Fibroblast of skin of left biceps (primary cell): ENCODE measurements at places on chromosomes 11 and 22.

GRCh38 chr11:569158-569885 is 6.9 kb upstream of the PHRF1 start:
- DNase-seq = no peak

- DNase-seq = no peak
Observed at GRCh38 chr11:68142028-68142412, 20.8 kb upstream of the CHKA start.

GRCh38 chr22:20091690-20092476 is 11.8 kb downstream of the DGCR8 start:
- no peak for DNase-seq

GRCh38 chr22:27810609-27811151 is 9.1 kb upstream of the MN1 start:
- DNase-seq = no peak

DNA sequence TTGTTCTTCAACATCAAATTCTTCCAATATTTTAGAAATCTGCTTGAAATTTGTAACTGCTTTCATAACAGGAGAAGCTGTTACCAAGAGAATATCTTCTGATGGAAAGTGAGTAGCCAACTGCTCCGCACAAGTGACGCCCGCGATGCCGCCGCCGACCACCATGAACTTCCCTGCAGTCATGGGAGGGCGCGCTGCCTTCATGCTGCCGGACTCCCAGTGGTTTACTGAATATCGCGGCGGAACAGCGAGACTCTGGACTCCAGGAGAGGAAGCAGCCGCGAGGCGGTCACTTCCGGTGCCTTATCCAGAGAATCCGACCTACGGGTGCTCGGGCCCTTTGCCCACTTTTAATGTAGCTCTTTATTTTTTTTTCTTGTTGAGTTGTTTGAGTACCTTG is 190.6 kb downstream of the GUCY1A2 start:
- DNase-seq = no peak

- DNase-seq = no peak
Observed at GRCh38 chr11:98720951-98721350, 299.8 kb upstream of the CNTN5 start.

DNA sequence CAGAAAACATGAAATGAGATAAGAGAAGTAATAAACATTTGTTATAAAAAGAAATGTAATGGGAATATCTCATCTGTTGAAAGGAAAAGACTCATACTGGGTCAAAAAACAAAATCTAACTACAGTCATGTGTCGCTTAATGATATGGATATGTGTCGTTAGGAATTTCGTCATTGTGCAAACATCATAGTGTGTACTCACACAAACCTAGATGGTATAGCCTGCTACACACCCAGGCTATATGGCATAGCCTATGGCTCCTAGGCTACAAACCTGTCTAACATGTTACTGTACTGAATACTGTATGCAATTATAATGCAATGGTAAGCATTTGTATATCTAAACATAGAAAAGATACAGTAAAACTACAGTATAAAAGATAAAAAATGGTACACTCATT is 89.8 kb upstream of the ZC3H12C start:
- DNase-seq = no peak

DNA sequence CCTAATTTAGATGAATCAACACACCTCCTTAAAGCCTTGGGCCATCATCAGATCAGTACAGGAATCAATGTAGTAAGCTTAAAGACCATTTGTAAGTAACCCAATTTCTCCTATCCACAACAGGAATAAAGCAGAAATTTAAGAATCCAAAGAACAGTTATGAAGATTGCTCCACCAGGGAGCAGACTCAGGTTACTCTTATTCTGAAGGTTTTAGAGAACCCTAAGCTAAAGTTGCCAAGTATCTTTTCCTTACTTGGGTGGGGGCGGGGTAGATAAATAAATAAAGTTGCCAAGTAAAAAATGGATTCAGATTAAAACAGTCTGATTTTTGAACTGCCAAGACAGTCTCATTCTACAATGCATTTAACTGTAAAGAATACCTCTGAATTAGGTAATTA is 18.1 kb downstream of the CKAP5 start:
- no peak for DNase-seq

DNA sequence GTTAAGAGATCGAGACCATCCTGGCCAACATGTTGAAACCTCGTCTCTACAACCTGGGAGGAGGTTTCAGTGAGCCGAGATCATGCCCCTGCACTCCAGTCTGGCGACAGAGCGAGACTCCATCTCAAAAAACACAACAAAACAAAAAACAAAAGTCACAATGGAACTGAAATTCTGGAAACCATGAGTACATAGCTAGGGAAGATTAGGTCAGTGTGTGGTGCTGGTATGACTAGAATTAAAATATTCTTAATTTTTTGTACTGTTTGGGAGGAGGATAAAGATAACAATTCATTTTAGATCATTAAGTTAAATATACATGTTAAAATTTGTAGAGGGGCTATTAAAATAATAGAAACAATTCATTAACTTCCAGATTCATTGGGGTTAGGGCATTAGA is 344.4 kb downstream of the TBC1D22A start:
- DNase-seq = no peak

- DNase-seq = no peak
Observed at GRCh38 chr11:45525393-45525792, 140.0 kb downstream of the CHST1 start.

- DNase-seq = no peak
Observed at GRCh38 chr11:102589047-102589459, 36.1 kb downstream of the MMP20 start.

GRCh38 chr11:76760236-76760635 is 22.9 kb upstream of the TSKU start:
- DNase-seq = no peak

- DNase-seq = no peak
Observed at GRCh38 chr11:37390576-37391083, 792.6 kb upstream of the RAG2 start.

DNA sequence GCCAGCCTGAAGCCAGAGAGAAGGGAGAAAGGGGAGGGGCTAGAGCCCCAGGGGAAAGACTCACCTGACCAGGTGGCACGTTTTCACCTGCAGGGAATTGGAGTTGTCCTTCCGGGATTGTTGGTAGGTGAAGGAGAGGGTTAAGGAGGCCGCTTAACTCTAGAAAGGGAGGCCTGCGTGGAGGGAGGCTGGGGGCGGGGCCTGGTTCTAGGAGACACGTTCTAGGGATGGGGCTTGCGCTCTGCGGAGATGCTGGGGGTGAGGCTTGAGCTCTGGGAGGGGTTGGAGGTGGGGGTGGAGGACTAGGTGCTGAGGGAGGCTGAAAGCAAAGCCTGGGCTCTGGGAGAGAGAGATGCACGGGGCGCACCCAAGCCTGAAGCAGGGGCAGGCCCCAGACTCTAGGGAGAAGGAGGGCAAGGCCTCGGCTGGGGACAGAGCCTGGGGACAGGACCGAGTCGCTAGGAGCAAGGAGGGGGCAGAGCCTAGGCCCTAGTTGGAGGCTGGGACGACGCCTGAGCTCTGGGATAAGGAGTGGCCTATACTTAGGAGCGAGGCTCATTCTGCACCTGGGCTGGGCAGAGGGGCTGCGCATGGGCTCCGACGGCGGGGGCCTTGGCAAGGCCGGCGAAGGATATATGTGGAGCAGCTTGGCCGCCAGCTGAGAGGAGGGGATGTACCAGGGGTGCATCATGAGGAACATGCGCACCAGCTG is 2.4 kb downstream of the RASGRP2 start:
- DNase-seq = no peak

GRCh38 chr11:134391656-134392055 is 20.4 kb downstream of the B3GAT1 start:
- DNase-seq = no peak

DNA sequence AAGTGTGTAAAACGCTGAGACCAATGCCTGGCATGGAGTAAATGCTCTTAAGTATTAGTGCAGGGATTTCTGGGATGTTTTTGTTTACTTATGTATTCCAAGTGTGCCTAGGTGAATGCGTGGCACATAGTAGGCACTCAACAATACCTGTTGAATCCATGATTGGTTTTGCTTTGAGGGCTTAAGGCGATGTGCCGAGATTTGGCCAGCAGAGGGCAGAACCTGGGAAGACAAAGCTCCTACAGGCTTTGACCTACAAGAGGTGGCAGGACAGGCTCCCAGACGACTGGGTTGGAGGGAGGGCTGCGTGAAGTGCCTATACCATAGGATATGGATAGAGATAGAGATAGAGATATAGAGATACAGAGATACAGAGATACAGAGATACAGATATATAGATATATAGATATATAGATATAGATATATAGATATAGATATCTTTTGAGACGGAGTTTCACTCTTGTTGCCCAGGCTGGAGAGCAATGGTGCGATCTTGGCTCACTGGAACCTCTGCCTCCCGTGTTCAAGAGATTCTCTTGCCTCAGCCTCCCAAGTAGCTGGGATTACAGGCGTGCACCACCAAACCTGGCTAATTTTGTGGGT is 13.9 kb downstream of the KCNE3 start:
- no peak for DNase-seq

DNA sequence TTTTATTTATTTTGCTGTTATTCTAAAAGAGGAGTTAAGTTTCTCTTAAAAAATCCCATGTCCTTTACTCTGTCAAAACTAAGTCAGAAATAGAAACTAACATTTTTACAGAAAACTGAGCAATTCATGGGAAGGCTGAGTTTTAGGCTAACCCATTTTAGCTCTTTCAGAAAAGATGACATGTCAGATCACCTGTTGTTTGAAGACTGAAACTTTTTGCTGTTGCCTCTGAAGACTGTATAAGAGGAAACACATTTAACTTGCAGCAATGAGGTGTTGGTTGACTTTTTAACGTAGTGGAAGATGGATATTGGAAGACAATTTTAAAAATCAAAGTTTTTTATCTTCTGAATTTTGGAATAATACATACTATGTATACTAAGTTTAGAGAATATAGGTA is 115.4 kb downstream of the METTL15 start:
- DNase-seq = no peak

DNA sequence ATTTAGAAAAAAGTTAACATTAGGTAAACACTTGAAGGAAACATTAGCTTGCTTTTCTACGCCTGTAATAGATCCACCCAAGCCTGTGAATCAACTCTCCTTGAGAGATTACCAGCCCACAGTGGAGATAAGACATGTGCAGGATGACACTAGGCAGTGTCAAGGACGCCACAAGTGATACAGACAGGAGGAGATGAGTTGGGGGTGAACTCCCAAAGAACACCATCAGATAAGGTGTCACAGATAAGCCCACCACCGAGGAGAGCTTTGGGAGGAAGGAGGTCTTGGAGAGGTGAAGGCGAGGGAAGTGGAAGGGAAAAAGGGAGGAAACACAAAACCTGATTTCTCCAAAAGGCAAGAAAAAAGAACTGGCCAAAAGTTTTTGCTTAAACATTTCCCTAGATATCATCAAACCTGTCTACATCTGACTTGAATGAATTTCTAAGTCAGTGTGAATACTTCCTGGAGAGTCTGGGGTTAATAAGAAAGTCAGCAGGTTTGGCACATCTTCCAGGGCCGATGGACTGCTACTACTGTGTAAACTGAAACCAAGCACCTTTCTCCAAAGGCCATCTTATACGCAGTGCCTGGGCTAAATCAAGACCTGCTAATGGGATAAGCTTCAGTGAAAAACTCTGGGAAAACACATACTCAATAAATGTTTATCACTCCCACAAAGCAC is 15.5 kb downstream of the CLTCL1 start:
- no peak for DNase-seq

GRCh38 chr11:35012467-35013191 is 96.2 kb downstream of the PDHX start:
- DNase-seq = no peak

GRCh38 chr11:117020287-117020686 is 77.9 kb downstream of the SIK3 start:
- DNase-seq = no peak

DNA sequence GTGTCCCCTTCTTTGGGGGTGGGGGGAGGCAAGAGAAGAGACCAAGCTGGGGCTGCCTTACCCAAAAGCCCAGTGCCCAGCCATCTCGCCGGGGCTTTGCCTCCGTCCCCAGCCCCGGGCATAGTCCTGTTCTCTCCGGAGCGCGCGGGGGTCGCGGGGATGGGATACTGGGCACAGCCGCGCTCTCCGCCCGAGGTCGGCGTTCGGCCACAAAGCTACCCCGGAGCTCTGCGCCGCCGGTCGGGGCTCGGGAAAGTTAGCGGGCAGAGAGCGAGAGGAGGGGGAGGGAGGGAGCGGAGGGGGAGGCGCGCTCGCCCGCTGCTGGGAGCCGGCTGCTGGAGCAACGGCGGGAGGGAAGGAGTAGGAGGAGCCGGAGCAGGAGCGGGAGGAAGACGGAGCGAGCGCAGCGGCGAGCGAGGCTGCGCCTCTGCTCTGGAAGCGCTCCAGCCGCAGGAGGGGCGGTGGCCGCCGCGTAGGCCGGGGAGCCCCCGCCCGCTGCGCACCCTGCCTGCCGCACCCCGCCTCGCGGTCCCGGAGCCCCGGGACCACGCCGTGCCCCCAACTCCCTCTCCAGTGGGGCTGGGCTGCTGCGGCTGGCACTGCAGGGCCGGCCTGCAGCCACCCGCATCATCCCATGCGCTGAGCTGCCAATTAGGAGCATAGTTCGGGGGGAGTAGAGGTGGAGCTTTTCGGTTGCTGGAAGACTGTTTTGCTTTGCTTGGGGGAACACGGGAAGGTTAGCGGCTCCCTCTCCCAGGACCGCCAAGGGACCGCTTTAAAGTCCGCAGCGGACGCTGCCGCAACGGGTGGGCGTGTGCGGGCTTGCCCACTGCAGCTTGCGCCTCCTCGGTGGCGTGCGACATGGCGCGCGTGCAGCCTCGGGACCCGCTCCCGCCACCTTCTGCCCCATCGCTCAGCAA is at the start of gene SCN4B:
Gene SCN4B, minus strand, starts transcription at position 272 of the 920 bp plus-strand sequence. Its CDS starts 150 bp downstream, at position 122.
- no peak for DNase-seq

- DNase-seq = no peak
Observed at GRCh38 chr11:119844808-119845207, 115.8 kb upstream of the NECTIN1 start.

GRCh38 chr22:27517361-27518155 is 284.0 kb downstream of the MN1 start:
- DNase-seq = no peak

GRCh38 chr22:41966225-41966606 is 3.0 kb upstream of the SEPTIN3 start:
- no peak for DNase-seq

DNA sequence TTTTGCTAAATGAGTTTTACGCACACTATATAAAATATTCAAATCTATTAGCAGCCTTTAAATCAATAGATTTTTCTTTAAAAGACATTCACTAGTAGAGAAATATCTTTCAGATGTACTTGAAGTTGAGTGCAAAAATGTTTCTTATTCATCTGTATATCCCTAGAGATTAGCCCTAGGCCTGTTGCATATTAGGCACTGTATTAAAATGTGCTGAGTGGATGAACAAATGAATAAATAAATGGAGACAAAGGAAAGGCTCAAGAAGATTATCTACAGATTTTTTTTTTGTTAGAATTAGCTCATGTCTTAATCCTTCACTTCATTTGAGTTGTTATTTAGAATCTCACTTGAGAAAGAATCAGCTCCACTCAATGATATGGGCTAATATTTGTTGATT is 12.0 kb upstream of the MMP13 start:
- DNase-seq = no peak

- DNase-seq = no peak
Observed at GRCh38 chr11:118061586-118062125, 15.2 kb upstream of the TMPRSS4 start.

- no peak for DNase-seq
Observed at GRCh38 chr22:47225931-47226633, 463.6 kb downstream of the TBC1D22A start.
